EH (cell line): ENCODE measurements at places on chromosomes 2 and 18.

DNA sequence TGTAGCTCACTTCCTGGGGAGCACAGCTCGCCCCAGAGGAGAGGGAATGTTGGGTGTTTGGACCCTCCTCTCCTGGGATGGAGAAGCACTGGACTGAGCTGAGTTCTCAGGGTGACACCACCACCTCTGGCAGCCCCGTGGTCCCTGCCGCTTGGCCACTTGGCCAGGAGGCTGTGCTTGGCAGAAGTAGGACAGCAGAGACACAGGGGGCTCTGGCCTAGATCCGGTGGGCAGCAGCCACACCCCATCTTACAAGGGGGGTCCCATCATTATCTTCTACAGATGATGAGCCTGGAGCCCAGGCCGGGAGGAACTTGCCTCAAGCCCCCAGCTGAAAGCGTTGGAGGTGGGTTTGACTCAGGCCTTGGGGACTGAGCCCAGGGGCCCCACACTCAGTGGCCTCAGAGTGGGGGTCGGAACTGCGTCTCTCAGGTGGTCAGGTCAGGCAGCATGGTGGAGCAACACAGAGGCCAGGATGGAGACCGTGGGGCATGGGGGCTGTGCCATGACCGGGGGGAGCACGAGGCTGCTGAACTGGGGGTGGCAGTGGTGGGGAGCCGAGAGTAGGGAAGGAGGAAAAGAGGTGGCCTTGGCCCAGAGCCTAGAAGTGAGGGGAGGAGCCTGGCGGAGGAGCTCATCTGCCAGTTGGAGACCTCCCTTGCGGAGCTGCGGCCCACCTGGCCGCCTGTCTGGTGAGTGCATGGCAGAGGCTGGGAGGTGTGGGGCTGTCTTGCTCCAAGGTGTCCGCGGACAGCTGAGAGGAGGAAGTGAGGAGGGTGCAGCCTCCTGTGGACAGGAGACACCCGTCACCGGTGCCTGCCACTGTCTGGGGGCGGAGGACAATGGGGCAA is 63.6 kb upstream of the HDAC4 start:
- DNase-seq, result no peak

GRCh38 chr2:8004250-8004681 is 677.6 kb upstream of the ID2 start:
- peak; percentile 92 for DNase-seq

GRCh38 chr2:20128506-20129330 is 77.3 kb upstream of the LAPTM4A start:
- no peak for DNase-seq

GRCh38 chr18:46627136-46627535 is 29.9 kb downstream of the LOXHD1 start:
- DNase-seq, result no peak

DNA sequence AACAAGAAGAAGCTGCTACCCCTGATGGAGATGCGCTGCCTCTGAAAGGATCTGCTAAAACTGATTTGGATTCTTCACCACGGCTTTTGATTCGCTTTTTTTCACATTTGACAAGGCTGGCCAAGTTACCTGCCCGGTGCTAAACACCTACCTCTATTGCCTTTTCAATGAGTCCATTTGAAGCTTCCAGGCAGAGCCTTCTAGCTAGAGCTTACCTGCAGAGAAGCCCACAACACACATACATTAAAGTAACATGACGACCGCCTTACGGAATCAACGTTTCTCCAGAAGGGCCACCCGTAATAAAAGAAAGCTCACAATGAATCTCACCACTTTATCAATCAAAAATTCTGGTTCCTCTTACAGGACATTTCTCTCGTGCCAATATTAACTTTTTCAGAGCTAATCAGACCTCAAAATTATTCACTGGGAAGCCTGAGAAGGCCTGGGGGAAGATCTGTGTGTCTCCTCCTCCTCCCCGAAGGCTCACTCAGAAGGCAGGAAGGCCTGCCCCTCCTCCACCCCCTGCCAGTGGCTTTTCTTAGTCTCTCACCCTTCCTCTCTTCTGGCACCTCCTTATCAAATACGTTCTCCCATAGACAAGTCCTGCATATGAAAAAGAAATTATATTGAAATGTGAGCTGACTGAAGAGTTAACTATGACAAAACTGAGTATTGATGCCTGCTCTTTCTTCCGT is 171.0 kb downstream of the DNER start:
- DNase-seq, result no peak

DNA sequence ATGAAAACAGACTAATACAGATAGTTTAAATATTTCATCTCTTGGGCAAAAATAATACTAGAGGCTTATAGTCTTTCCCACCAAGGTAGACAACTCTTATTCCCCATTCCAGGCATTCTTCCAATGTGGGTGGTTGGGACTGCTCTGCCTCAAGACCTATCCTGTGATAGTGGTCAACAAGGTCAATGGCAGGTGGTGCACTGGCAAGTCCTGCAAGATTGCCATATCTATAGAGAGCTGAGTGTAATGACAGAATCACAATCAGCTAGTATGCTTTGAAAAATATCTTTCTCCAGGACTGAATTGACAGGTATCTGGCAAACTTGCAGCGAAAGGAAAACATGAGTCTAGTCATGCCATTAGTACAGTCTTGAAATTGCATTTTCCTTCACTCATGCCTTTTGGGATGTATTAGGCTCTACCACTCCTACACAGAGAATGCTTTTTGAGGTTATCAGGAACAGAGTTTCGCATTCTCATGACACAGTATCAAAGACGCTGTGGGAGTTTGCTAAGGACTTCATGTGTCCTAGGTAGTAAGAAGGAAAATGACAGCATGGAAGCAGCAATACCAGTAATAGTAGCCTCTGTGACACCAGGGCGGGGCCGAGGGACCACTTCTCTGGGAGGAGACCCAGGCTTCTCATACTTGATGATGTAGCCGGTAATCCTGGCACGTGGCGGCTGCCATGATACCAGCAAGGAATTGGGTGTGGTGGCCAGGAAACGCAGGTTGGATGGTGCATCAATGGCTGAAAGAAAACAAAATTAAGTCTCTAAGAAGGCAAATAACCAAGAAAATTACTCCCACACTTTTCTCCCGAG is 61.0 kb downstream of the FN1 start:
- no peak for DNase-seq

- no peak for DNase-seq
These were observed 32.7 kb downstream of the EIPR1 start for GRCh38 chr2:3344897-3345296.

GRCh38 chr2:147845411-147845971 is 662 bp downstream of the ACVR2A start:
- peak; percentile 27 for DNase-seq

- no peak for DNase-seq
These were observed 136.8 kb downstream of the MEP1B start for GRCh38 chr18:32326450-32327308.

DNA sequence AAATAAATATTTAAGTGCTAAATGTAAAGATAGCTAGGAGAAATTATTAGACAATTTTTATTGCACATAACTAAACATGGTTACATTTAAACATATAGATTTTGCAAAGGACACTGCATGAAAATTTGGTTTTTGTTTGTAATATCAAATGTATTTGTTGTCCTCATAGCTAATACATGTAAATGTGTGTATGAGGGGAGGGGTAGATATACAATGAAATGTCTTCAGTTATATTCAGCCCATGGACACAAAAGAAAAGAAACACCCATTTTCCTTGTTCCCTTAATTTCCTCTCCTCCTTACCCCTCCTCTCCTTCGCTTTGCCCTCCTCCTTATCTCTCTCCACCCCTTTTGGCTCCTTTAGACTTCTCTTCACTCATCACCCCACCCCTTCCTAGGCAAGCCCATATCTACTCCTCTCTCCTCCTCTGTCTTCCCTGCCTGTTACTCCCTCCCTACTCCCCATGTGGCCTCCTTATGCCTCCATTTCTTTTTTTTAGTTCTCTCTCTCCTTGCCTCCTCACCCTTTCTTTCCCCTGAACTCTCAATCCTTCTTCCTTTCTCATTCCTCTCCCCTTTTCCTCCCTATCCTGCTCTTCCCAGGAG is 1.4 kb downstream of the COL3A1 start:
- peak; percentile 97 for DNase-seq

GRCh38 chr2:39781697-39782096 is 2.6 kb upstream of the THUMPD2 start:
- no peak for DNase-seq

DNA sequence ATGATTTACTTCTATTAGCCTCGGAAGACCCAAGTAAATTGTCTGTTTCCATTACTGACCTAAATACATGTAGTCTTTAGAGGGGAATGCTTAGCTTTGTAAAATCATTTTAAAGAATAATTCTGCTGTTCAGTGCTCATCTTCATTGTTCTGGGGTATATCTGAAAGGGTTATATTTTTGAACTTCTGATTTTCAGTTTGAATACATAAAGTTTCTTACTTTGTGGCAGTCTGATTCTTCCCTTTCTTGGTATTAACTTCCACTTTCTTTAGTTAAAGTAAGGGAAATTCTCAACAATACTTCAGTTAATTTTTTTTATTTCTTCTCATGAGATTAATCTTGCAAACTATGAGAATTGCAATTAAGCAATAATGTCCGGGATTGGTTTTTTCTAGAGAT is 148.4 kb downstream of the DOCK10 start:
- DNase-seq, result no peak

- DNase-seq, result no peak
These were observed 104.9 kb downstream of the TGIF1 start for GRCh38 chr18:3554811-3555427.

GRCh38 chr18:37242091-37242490 is 323.5 kb downstream of the CELF4 start:
- DNase-seq, result no peak

DNA sequence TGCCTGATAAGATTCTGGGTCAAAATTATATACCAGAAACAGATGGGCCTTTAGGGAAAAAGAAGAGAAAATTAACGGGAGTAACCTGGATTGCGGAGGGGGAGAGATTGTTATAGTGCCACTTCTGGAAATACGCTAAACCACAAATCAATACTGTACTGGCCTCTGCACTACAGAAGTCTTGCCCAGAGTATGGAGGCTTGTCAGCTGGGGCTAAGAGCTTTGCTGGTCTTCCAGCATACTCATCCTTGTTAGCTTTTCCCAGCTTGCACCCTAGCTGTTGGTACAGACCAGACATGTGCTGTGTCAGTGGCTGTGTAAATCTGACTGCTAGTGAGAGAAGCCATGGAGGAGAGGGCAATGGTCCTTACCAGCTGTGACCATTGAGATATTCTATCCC is 8.9 kb downstream of the AGBL5 start:
- DNase-seq, result no peak

- DNase-seq, result no peak
These were observed 5.9 kb downstream of the SCYGR3 start for GRCh38 chr2:227608561-227609338.

DNA sequence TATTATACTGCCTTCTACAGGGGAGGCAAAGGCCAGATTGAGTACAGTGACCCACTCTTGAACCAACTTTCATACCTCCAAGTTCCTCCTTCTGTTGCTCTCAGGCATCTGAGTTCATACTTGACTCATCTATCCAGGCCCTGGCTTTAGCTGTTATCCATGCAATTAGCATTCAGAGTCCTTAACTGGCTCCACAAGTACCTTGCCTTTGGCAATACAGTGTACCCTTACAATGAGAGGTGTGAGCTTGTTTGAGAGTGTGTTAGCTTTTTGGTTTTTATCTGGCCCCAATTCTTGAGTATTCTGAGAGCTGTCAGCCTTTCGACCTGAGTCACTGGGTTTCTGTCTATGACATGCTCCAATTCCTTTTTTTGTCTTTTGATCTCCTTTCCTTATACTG is 60.2 kb downstream of the EHD3 start:
- peak; percentile 49 for DNase-seq

- no peak for DNase-seq
These were observed 90.2 kb downstream of the SMAD7 start for GRCh38 chr18:48860269-48861180.

DNA sequence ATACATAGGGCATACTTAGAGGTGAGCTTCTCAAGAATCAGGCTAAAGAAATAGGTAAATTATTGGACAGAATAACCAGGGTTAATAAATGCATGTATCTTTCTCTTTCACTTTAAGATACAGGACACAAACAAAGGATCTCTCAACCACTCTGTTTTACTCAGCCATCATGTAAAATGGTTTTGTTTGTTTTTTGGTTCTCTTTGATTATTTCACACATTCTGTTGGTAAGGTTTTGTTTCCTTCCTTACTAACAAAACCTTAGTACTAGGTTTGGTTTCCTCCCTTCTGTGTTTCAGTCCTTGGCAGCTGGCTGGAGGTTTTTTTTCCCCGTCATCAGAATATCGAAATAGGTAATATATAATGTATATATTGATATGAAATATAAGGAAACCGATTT is 1506.8 kb upstream of the TMEFF2 start:
- DNase-seq, result no peak

DNA sequence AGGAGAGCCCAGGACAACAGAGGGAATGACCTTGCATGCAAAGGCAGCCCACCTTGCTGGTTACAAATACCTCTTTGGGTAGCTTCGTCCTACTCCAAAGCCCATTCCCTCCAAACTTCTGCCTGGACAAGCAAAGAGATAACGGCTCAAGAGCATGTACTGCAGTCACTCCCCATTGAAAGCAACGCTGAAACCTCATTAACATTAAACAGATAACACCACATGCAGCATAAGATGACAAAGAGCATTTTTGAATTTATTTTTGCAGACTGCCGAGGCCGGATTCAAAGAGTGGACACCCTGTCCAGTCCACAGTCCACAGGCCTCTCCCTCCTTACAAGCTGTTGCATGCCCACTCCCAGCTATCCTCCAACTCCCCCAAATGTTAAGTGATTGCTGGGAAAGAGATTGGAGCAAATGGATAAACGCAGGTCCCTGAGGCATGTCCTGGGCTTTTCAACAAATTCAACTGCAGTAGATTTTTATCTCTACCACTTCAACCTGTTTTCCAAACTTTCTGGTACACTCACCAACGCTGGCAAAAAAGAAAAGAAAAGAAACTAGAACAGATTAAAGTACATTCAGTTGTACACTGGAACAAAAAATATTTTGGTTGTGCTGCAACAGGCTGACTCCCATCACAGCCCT is 40.1 kb downstream of the MREG start:
- DNase-seq, result no peak

DNA sequence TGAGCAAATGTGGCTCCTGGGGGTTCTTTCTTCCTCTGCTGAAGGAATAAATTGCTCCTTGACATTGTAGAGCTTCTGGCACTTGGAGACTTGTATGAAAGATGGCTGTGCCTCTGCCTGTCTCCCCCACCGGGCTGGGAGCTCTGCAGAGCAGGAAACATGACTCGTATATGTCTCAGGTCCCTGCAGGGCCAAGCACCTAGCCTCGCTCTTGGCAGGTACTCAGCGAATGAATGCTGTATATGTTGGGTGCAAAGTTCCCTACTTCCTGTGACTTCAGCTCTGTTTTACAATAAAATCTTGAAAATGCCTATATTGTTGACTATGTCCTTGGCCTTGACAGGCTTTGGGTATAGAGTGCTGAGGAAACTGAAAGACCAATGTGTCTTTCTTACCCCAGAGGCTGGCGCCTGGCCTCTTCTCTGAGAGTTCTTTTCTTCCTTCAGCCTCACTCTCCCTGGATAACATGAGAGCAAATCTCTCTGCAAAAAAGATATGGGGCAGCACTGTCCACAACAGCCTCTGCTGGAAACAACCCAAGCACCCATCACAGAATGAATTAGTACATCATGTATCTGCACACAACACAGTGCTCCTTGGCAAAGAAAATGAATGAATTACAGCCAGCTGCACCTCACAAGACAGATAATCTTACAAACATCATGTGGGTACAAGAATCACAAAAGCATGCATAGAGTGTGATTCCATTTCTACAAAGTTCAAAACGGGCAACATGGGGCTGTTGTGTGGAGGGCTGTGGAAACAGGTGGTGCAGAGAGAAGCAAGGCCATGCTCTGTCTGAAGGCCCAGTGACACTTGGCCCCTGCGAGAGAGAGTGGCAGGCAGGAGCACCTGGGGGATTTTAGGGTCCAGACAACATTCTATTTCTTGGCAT is 6.6 kb downstream of the IL1RN start:
- DNase-seq, result no peak
